CD4-positive, alpha-beta memory T cell (primary cell): ENCODE measurements at places on chromosomes 16 and 17.
A peak's percentile ranks its signal among the peaks of the same experiment; 100 is the strongest.

- DNase-seq, result peak; percentile 11
These were observed 588.7 kb downstream of the CDH13 start for GRCh38 chr16:83215406-83216001.

- no peak for DNase-seq
These were observed 477.5 kb downstream of the WWOX start for GRCh38 chr16:78576941-78577340.

- no peak for DNase-seq
These were observed 1.8 kb upstream of the HOXB4 start for GRCh38 chr17:48579760-48580554.

GRCh38 chr16:17939723-17940122, 396.8 kb downstream of the NPIPA8 start:
- DNase-seq, result no peak

- no peak for DNase-seq
These were observed 5.8 kb downstream of the PRSS22 start for GRCh38 chr16:2852003-2852730.

DNA sequence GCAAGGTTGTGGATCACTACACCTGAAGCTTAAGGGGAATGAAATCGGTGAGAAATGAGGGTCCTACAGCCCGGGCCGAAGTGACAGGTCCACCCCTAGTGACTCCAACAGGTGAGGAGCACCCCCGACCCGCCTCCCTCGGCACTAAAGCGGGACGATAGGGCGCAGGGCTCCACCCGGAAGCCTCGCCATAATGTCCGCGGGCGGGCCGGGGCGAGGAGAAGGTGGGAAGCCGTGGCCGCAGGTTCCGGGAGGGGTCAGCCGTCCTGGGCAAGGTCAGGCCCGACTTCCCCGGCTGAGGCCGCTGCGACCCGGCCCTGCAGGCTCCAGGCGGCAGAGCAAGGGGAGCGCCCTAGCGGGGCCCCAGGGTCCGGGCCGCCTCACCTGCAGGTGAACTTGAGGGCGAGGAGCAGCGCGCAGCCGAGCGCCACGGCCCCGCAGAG, 543 bp downstream of the TXNDC11 start:
- DNase-seq, result no peak

DNA sequence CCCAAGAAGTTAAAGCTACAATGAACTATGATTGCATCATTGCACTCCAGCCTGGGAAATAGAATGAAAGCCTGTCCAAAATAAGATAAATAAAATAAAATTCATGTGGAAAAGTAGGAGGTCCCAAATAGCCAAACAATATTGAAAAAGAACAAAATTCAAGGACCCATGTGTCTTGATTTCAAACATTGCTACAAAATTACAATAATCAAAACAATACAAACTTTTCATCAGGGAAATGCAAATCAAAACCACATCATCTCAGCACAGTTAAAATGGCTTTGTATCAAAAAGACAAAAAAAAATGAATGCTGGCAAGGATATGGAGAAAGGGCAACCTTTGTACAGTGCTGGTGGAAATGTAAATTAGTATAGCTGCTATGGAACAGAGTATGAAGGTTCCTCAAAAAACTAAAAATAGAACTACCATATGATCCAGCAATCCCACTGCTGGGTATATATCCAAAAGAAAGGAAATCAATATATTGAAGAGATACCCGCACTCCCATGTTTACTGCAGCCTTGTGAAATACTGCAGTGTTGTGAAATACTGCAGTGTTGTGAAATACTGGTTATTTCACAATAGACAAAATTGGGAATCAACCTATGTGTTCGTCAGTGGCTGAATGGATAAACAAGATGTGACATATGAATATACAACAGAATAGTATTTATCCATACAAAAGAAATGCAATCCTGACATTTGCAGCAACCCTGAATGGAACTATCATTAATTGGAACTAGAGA, 24.5 kb upstream of the ZNF287 start:
- DNase-seq, result no peak

GRCh38 chr16:80296034-80296433, 244.8 kb upstream of the DYNLRB2 start:
- no peak for DNase-seq

GRCh38 chr16:81179219-81179618, 59.3 kb upstream of the BCO1 start:
- DNase-seq, result no peak

DNA sequence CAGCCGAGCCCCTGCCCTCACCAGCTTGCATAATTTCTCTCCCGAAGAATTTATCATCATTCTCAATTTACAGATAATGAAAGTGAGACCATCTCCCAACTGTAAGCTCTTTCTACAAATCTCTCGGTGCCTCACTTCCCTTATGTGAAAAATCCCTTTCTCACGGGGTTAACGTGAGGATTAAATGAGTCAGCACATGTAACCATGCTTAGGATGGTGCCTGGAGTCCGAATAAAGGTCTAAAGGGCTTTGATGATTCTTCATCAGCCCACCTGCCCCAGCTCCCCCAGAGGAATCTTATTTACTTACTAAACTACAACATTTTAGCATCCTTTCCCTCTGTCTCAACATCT, 24.8 kb upstream of the PIK3R6 start:
- no peak for DNase-seq

DNA sequence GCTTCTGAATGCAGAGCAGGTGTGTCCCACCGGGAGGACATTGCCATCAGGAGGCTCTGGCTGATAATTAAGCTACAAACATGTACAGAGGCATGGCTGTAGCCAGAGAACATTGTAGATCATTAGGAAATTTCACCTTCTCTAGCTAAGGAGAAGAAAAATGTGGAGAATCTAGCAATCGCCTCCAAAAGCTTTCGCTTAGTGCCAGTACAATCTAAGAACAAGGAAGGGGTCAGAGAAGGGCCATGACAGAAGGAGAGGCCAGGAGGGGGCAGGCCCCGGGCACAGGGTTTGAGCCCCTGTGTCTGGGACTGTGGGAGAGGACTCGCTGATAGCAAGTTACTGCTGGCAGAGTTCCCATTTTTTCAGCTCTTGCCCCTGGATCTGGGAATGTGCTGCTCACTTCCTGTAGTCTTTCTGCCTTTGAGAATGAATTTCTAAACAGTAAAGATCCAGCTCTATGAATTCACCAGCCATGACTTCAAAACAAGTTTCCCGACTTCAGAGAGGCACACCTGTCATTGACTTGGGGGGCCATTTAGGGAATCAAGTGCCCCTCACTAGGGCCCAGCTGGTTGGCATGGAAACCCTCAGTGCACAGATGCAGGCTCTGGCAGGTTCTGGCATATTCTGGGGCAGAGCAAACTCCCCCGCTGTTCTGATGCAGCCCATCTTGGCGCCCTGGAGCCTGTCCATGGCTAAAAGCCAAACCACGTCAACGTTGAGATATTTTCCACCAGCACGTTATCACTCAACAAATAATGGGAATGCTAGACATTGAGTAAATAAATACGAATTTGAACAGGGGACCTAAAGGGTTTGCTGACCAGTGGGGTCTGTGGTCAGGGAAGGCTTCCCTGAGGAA, 59.5 kb upstream of the CACNG4 start:
- no peak for DNase-seq

DNA sequence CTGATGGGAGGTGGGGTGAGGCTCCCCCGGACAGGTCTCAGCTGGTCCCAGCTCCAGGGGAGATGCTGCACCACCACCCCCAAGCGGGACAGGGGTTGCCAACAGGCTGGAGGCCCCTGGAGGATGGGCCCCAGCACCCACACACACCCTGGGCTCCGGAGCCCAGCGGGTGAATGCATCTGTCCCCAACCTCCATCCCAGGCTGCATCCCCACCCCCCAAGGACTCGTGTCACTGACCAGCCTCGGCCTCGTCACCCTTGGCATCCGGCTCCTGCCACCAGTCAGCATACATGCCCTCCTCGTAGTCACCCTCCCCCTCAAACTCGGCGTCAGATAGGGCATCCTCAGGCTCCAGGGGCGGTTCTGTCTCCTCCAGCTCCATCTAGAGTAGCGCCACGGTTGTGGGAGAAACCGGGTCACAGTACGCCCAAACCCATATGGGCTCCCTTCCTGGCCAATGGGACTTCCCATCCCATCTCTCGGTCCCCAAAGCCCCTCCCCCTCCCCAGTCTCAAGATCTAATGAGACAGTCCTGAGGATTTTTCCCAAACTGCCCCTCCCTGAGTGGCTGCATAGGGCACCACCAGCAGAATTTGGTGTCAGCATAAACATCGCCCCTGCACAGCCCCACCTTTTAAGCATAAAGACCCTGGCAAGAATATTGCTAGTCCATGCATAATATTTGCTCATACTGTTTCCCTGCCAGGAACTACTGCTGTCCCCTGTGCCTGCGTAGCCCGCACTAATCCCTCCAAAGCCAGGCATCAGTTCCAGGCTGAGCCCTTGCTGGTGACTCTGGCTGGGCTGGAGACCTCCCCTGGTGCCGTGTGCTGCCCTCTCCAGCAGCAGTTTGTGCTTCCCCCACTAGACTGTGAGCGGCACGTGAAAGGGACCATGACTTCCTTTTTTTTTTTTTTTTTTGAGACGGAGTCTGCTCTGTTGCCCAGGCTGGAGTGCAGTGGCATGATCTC, 8.4 kb downstream of the P3H4 start:
- no peak for DNase-seq

DNA sequence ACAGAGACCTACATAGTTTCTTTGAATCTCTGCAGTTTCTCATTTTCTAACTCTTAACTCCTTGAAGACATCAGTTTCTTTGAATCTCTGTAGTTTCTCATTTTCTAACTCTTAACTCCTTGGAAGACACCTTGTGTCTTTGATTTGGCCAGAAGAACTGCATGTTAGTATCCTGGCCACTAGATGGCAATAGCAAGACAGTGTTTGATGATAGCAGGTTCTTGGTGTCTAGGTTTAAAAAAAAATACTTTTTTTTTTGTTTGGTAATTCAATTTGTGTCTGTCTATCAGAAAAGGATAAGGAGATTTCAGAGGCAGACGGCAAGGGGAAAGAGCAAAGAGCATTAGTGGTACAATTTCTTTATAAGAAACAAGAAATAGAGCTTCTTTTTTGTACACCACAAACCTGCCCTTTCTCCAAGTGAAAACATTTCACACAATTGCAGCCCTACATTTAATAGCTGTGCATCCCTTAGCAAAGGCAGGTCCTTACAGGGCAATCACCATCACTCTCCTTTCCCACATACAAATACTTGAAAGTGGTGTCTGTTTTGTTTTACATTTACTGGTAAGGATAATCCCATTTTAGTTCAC, 1324.9 kb upstream of the CDH8 start:
- no peak for DNase-seq

- DNase-seq, result no peak
These were observed 21.3 kb downstream of the C16orf95 start for GRCh38 chr16:87295661-87296531.

DNA sequence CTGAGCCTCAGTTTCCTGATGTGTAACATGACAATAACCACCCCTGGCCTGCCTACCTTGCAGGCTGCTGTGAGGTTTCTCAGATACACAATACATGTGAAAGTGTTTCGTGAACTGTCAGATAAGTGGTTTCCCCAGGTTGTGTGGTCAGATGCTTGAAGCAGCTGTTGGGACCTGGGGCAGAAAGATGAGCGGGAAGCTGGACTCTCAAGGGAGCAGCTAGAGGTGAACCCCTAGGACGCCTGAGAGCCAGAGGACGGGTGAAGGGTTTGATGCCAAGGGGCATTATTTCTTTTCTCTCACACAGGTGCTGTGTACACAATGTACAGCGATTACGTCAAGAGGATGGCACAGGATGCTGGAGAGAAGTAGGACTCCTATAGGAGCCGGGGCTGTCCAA, 2.3 kb downstream of the HIGD1B start:
- DNase-seq, result no peak

- no peak for DNase-seq
These were observed 33.8 kb downstream of the MYH13 start for GRCh38 chr17:10339051-10339450.

GRCh38 chr16:67543036-67543435, 14.4 kb downstream of the RIPOR1 start:
- no peak for DNase-seq

- DNase-seq, result no peak
These were observed 1.6 kb downstream of the MAFG start for GRCh38 chr17:81925860-81926450.

GRCh38 chr17:59753522-59754467, 46.3 kb downstream of the VMP1 start:
- peak; percentile 76 for DNase-seq
